ENCODE measurements at places on chromosomes 2 and 18.

DNA sequence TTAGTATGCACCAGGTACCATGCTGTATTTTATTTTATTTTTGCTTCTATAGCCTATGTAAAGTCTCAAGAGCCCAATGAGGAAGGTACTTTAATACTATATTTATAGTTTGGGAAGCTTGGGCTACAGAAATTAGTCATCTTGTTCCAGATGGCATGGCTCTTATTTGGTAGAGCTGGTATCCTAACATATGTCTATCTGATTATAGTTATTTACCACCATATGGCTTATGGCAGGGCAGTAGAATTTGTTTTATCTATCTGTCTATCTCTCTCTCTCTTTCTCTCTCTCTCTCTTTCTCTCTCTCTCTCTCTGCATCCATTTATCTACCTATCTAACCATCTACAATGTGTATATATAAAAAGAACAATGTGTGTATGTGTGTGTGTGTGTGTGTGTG is 1293.7 kb upstream of the SLC39A10 start:
- DNase-seq: no peak

GRCh38 chr2:166573391-166573790 is 79.3 kb upstream of the SCN7A start:
- DNase-seq: no peak

DNA sequence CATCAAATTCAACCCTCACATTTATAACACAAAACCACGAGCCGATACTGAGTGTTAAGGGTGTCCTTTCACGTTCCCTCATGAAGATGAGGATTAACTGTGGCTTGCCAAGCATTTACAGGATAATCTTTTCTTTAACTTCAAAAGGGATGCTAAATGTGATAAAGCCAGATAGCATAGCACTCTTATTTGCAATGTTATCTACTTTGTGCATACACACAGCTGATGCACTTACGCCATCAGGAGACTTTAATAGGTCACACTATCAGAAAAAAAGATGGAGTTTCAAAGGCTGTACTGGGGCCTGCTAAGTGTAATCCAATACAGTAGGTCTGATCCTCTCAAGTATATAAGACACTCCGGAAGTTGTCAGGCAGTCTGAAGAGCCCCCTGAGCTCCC is 572.7 kb downstream of the PIK3C3 start:
- no peak for DNase-seq

GRCh38 chr18:52152036-52152435 is 188.0 kb upstream of the DCC start:
- no peak for DNase-seq

- no peak for DNase-seq
These were observed 900.2 kb upstream of the ACVR2A start for GRCh38 chr2:146944601-146945000.

- no peak for DNase-seq
These were observed 7.2 kb upstream of the SS18 start for GRCh38 chr18:26097563-26097962.

DNA sequence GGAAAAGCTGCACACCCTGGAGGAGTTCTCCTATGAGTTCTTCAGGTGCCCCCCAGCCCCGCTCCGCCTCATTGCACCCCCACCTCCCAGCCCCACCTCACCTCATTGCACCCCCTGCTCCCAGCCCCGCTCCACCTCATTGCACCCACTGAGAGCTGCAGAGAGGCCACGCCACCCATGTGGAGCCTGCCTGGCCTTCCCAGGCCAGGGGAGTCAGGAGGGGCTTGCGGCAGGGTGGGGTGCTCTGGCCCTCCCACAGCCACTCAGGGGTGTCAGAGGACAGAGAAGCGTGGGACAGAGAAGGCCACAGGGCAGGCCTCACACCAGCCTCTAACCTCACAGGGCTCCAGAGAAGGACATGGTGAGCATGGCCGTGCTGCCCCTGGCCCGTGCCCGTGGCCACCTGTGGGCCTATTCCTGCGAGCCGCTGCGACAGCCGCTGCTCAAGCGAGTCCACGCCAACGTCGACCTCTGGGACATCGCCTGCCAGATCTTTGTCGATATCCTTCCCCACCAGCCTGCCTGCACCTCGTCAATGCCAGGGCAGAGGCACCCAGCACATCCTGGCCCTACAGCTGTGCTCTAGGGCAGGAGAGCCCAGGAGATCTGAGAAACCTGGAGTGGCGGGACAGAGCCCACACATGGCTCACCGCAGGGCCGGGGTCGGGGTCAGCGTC is 15.0 kb upstream of the GPR17 start:
- DNase-seq: no peak

GRCh38 chr2:39281391-39281790 is 37.6 kb upstream of the CDKL4 start:
- DNase-seq: no peak

- no peak for DNase-seq
These were observed 435 bp downstream of the IFT172 start for GRCh38 chr2:27489118-27489497.
